ENCODE measurements at places on chromosomes 11 and 22. TPM values are rescaled to one million over a fixed set of nuclear protein-coding genes. Genes with fewer than 3 reads are reported as not detected.

Gene TBC1D22A
- total RNA-seq, result 19.3 TPM

DNA sequence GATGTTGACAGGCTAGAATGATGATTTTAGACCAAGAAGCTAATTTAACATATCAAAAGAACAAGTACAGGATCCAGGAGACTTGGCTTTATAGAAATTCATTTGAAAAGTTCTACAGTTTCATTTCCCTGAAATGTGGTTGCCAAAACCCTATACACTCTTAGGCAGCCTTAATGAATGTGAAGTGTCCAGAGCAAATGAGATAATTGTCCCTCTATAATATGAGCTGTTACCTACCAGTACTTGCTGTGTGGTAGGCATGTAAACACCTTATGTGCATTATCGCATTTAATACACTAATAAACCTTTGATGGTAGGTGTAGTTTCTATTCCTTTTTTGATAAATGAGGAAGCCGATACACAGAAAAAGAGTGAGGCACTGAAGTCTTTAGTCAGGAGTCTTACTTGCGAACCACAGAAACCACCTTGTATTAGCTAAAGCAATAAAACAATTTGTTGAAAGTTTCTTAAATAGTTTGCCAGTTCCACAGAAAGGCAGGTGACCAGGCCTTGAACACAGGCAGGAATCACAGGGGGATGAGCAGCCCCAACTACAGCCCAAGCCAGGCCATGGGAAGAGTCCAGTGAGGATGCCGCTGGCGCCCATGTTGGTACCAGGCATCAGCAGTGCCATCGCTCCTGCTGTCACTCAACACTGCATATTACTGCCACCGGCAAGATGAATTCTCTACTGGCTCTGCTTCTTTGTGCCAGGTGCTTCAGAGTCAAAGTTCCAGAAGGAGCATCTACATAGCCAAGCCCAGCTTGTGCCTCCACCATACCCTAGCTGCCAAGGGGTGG, 81.7 kb downstream of the SWAP70 start:
- H3K4me1 ChIP-seq, result no peaks in the 10 kb centered on the region
- no peak overlapping the region for H3K27ac ChIP-seq
- no peak for DNase-seq
- H3K27me3 ChIP-seq, result no peaks in the 10 kb centered on the region
- peaks cover 52% of the 10 kb centered on the region for H3K36me3 ChIP-seq

DNA sequence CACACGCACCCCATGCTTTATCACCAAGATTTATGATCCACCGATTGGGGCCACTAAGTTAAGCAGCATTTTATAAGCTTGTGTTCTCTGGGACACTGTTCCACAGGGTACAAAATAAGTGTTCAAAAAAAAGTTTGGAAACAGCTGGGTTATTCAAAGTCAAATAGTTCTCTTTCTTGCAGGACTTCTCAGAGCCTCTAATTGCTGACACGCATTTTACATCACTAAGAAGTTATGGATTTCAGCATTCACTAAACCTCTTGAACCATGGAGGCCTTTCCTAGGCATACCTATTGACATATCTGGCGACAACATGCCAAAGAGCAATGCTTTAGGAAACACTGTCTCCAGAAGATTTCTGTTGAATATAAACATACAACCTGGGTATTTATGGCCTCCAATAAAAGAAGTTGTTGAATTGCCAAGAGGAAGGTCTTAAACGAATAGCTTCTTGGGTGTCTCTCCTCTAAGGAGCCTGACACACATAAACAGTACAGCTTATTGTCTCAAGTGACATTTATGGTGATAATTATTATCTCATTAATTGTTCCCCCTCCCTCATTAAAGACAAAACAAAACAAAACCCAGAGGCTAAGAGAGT, 147.1 kb upstream of the ARHGAP20 start:
- no peaks in the 10 kb centered on the region for H3K27me3 ChIP-seq
- H3K4me3 ChIP-seq, result no peak overlapping the region
- no peaks in the 10 kb centered on the region for H3K4me1 ChIP-seq
- H3K36me3 ChIP-seq, result no peaks in the 10 kb centered on the region
- no peak for DNase-seq
- no peak overlapping the region for H3K27ac ChIP-seq

Gene SLC22A8
- not detected for total RNA-seq

Gene CSRP3
- total RNA-seq, result not detected

Gene CECR2
- total RNA-seq, result 154 TPM

DNA sequence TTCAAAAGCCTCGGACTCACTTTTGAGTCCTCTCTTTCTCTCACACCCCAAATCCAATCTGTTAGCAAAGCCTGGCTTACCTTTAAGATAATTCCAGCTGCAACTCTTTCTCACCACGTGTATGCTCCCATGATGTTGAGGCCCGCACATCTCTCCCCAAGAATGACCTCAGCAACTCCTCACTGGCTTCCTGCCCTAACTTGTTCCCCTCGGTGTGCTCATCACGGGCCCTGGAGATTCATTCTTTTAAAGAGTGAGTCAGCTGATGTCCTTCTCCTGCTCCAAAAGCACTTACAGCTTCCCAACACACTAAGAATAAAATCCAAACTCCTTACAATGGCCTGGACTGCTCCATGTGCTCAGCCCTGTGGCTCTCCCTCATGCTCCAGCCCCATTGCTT, 1041.3 kb downstream of the OPCML start:
- H3K27me3 ChIP-seq, result no peaks in the 10 kb centered on the region
- DNase-seq, result no peak
- no peak overlapping the region for H3K27ac ChIP-seq
- H3K4me1 ChIP-seq, result no peaks in the 10 kb centered on the region
- H3K36me3 ChIP-seq, result peaks cover 1% of the 10 kb centered on the region

Gene KRTAP5-11
- not detected for total RNA-seq

Gene LTO1
- 25.3 TPM for total RNA-seq

DNA sequence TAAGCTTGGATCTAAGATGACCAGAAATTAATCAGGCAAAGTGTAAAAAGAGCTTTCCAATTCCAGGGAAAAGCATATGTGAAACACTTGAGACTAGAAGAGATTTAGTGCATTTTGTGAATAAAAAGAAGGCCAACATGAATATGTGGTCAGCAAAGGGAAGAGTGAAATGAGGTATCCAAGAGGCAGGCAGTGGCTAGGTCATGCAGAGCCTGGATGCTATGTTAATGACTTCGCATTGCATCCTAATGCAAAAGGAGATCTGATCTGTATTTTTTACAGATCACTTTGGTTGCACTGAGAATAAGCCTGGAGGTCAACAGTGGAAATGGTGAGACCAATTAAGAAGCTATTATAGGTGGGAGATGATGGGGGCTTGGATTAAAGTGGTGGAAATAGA, 641.3 kb upstream of the CCDC90B start:
- DNase-seq, result no peak
- no peaks in the 10 kb centered on the region for H3K27me3 ChIP-seq
- H3K27ac ChIP-seq, result no peak overlapping the region
- no peaks in the 10 kb centered on the region for H3K4me1 ChIP-seq
- no peak overlapping the region for H3K4me3 ChIP-seq
- no peaks in the 10 kb centered on the region for H3K36me3 ChIP-seq

Gene SUSD2
- 3.8 TPM for total RNA-seq

Gene MB
- 0.29 TPM for total RNA-seq

DNA sequence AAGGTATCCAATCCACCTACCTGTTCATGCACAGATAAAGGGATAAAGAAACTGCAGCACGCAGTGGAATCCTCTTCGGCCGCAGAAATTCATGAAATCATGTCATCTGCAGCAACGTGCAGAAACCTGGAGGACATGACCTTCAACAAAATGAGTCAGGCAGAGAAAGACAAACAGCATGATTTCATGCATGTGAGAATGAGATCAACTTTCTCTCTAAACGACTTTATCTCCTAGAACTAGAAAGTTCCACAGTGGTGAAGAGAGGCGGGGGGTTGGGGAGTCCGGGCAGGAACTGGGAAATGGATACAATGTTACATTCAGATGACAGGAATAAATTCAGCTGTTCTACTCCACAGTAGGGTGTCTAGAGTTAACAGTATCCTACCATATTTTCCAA, 9.9 kb downstream of the RGL4 start:
- H3K36me3 ChIP-seq, result peaks cover 55% of the 10 kb centered on the region
- no peaks in the 10 kb centered on the region for H3K27me3 ChIP-seq
- no peak overlapping the region for H3K4me3 ChIP-seq
- no peak overlapping the region for H3K27ac ChIP-seq
- DNase-seq, result no peak

GRCh38 chr11:102763440-102763839, 17.0 kb downstream of the MMP10 start:
- DNase-seq, result no peak
- H3K27me3 ChIP-seq, result no peaks in the 10 kb centered on the region
- H3K4me3 ChIP-seq, result no peak overlapping the region
- H3K36me3 ChIP-seq, result no peaks in the 10 kb centered on the region
- H3K27ac ChIP-seq, result no peak overlapping the region
- H3K4me1 ChIP-seq, result peaks cover 4% of the 10 kb centered on the region

GRCh38 chr22:46551996-46552395, 14.6 kb upstream of the CELSR1 start:
- H3K27me3 ChIP-seq, result no peaks in the 10 kb centered on the region
- no peaks in the 10 kb centered on the region for H3K4me1 ChIP-seq
- 0 out of 3 replicates have a peak, but pooled peaks cover 2% of the 10 kb centered on the region for H3K36me3 ChIP-seq

Gene CASP12
- total RNA-seq, result not detected

- no peak overlapping the region for H3K4me3 ChIP-seq
- H3K27me3 ChIP-seq, result no peaks in the 10 kb centered on the region
- peaks cover 4% of the 10 kb centered on the region for H3K4me1 ChIP-seq
- DNase-seq, result no peak
Measured at GRCh38 chr22:24459911-24460310, 32.5 kb downstream of the ADORA2A start.

DNA sequence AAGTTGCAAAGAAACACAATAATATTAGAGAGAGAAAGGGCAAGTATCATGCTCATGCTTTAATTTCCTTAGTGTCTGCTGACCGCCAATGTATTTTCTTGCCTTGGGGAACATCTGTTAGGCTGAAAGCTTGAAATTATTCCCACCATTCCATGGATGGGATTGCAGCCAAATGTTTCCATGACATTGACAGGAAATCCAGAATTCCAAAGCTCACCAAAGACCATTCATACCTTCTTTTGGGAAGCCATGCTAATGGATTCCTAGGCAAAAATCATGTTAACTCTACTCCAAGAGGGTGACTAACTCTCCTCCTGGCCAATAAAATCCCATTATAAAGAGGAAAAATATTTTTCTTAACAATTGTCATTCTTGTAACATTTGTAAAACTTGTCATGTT, 661.4 kb upstream of the FAT3 start:
- no peaks in the 10 kb centered on the region for H3K36me3 ChIP-seq
- no peaks in the 10 kb centered on the region for H3K27me3 ChIP-seq
- no peaks in the 10 kb centered on the region for H3K4me1 ChIP-seq
- no peak overlapping the region for H3K4me3 ChIP-seq

Gene NRGN
- total RNA-seq, result 7.0 TPM

DNA sequence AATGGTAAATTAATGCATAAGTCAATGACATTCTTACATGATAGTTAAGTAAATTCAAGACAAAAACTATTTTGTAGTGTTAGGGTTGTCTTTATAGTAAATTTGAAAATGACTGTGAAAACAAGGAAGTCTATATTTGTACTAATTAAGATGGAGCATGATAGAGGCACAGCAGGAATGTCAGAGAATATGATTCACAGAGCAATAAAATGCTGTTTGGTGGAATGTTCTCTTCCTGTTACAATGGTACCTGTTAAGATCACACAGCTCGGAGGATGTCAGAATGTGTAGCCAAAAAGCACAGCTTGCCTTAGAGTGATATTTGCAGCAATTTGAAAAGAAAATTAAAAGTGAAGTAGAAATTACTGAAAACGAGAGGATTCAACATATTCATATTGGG, 2339.7 kb upstream of the RAG2 start:
- H3K27ac ChIP-seq, result no peak overlapping the region
- no peaks in the 10 kb centered on the region for H3K4me1 ChIP-seq
- no peaks in the 10 kb centered on the region for H3K36me3 ChIP-seq
- H3K4me3 ChIP-seq, result no peak overlapping the region
- no peak for DNase-seq

DNA sequence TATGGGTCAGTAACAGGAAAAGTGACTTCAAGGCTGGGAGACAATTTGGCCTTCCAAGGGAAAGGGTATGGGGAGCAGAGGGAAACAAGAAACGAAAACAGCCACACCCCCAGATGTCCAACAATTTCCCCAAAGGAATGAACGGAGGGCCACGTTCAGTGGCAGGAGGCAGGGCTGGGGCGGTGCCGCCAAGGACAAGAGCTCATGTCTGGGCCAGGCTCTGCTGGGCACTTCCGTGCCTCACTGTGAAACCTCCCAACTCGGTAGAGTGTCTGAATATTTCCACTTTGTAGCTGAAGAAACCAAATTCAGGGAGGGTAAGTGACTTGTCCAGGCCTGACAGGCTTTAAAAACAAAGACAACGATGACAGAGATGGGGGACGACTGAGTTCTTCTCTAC, 11.9 kb downstream of the IFT27 start:
- H3K27me3 ChIP-seq, result no peaks in the 10 kb centered on the region
- H3K4me1 ChIP-seq, result no peaks in the 10 kb centered on the region
- H3K36me3 ChIP-seq, result peaks cover 9% of the 10 kb centered on the region
- peak; percentile 5 for DNase-seq

- no peaks in the 10 kb centered on the region for H3K4me1 ChIP-seq
- no peak for DNase-seq
- H3K27me3 ChIP-seq, result no peaks in the 10 kb centered on the region
- no peaks in the 10 kb centered on the region for H3K36me3 ChIP-seq
Measured at GRCh38 chr22:30266445-30267381, at the start of gene OSM. TSS of gene OSM (minus strand) at chr22:30266851. CDS start at chr22:30266799, 52 bp downstream.

Gene TEAD1
- total RNA-seq, result 75.1 TPM

- H3K27ac ChIP-seq, result no peak overlapping the region
- peak overlapping the region; percentile 25 for H3K4me3 ChIP-seq
- peaks cover 13% of the 10 kb centered on the region for H3K4me1 ChIP-seq
Measured at GRCh38 chr22:42365942-42366695, 66.1 kb downstream of the NFAM1 start.

- DNase-seq, result no peak
- no peaks in the 10 kb centered on the region for H3K36me3 ChIP-seq
- no peak overlapping the region for H3K27ac ChIP-seq
- H3K27me3 ChIP-seq, result no peaks in the 10 kb centered on the region
- H3K4me1 ChIP-seq, result no peaks in the 10 kb centered on the region
Measured at GRCh38 chr11:7892059-7892699, 38.9 kb downstream of the OR10A6 start.

GRCh38 chr11:94602430-94603372, 35.5 kb downstream of the PIWIL4 start:
- DNase-seq, result no peak
- H3K27ac ChIP-seq, result no peak overlapping the region
- no peak overlapping the region for H3K4me3 ChIP-seq
- H3K36me3 ChIP-seq, result peaks cover 5% of the 10 kb centered on the region

- no peaks in the 10 kb centered on the region for H3K4me1 ChIP-seq
- H3K4me3 ChIP-seq, result no peak overlapping the region
- H3K27me3 ChIP-seq, result peaks cover 12% of the 10 kb centered on the region
- DNase-seq, result no peak
Measured at GRCh38 chr11:40291329-40291728, 1168.1 kb downstream of the LRRC4C start.

- no peaks in the 10 kb centered on the region for H3K4me1 ChIP-seq
- H3K4me3 ChIP-seq, result no peak overlapping the region
- H3K36me3 ChIP-seq, result no peaks in the 10 kb centered on the region
- H3K27me3 ChIP-seq, result no peaks in the 10 kb centered on the region
- no peak for DNase-seq
Measured at GRCh38 chr11:93653571-93653970, 7.9 kb upstream of the CEP295 start.

Measured in H9 (cell line).